ENCODE measurements at places on chromosomes 16 and 17. TPM values are rescaled to one million over a fixed set of nuclear protein-coding genes. Genes with fewer than 3 reads are reported as not detected.

Gene CCDC78
- total RNA-seq = 6.3 TPM

Gene MT1A
- total RNA-seq = 31.5 TPM

Gene SMIM5
- total RNA-seq = 1.1 TPM

Gene NEK8
- total RNA-seq = 4.7 TPM
